ENCODE measurements at places on chromosomes 13 and 19.

DNA sequence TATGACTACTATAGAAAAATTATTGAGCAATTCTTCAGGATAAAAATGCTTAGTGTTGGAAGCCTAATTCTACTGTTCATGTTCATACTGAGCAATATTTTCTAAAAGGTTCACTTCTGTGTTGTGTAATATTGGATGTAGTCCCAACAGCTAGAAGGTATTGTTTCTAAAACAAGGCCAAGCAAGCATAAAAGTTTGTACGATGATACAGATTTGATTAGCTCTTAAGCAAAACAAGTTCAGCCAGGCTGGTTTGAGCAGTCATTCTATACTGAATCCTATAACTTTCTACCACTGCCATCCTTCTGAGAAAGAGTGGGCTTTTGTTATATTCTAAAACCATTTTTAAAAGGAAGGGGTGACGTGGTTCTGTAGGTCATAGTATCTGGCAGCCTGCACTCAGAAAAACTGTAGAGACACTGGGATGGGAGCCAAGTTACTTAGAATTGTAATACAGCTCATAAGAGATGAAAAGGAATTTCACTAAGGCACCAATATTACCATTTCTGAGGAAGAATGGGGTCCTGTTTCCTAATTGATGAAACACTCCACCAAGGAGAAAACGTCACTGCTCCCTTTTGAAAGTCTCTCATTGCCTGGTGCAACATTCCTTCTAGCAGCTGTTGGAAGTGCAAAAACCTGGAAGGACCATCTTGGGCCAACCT, 275.0 kb upstream of the DACH1 start:
- no peak for DNase-seq

DNA sequence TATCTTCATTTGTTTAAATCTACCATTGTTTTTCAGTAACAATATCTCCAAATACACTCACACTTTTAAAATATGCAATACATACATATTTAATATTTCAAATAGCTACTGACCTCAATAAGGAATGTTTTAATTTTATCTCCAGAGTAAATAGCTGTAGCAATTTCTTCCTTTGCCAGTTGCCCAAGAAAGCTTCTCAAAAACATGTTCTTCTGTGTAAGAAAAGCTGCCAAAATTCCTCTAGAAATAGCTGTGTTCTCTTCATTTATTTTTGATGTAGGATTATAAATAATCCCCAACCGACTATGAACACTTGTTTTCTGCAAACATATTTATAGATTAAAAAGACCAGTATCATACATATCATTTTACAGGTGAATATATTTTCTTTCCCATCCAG, 150.5 kb downstream of the UGGT2 start:
- DNase-seq = no peak

DNA sequence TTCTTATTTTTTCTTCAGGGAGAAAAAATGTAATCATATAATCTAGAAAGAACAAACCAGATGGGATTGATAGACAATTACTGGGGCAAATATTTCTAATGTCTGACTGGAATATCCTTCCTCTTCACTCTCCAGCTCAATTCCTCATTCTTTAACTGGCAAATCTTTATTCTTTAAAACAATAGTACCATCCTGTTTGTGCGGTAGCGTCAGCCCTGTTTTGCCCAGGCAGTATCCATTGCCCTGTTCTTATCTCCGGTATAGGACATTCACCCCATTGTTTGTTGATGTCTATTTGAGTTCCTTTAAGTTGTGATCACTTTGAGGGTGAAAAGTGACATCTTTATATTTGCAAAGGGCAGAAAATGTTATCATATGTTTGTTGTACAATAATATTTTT, 185.4 kb downstream of the POSTN start:
- no peak for DNase-seq

DNA sequence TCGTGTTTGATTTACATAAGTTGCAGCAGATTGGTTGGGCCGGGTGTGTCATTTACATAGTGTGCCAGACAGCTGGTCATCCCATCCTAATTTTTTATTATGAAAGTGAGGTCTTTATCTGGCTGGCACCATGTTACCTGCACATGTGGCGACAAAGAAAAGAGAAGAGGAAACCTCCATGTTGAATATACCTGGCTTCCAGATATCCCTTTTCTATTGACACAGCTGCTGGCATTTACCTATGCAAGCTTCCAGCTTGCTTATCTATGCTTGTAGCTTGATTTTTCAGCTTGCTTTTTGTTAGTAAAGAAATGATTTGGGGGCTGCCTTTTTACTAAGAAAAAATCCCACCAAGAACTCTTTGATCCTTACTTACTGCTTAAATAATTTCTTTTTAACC, 681.3 kb upstream of the SLITRK1 start:
- DNase-seq = no peak

DNA sequence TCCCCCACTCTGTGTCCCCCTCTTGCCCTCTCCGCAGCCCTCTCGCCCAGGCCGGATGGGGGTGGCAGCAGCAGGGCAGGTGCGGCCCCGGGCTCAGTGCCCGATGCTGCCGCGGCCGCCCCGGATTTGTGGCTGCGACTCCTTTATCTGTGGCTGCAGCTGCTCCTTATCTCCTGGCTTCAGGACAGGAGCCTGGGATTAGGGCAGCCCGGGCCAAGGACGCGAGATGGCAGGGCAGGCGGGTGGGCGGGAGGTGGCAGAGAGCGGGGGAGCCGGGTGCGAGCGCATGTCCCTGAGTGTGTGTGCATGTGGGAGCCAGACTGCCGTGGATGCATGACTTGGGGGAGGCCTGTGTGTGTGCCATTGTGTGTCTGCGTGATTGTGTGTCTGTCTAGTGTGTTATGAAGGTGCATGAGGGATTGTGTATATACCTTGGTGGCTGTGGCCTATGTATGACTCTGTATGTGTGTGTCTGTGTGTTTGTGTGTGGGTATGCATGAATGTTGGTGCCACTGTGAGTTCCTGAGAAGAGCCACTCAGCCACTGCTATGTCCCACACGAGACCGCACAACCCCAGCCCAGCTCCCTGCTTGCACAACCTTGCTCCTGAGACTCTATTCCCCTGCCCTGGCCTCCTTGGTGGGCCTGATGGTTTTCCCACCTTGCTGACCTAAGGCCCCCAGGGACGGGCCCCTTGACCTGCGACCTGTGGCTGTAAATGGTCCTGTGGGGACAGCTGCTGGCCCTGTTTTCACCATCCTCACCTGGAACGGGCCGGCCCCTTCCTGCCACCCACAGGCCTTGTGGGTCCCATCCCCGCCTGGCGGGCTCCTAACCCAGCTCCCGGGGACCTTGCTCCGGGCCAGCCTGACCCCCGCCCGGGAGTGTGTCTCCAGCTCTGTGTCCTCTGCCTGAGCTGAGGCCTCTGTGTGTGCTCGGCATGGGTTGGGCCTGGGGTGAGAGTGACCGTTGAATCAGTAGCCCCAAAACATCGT, 5.3 kb upstream of the NRTN start:
- DNase-seq = no peak

DNA sequence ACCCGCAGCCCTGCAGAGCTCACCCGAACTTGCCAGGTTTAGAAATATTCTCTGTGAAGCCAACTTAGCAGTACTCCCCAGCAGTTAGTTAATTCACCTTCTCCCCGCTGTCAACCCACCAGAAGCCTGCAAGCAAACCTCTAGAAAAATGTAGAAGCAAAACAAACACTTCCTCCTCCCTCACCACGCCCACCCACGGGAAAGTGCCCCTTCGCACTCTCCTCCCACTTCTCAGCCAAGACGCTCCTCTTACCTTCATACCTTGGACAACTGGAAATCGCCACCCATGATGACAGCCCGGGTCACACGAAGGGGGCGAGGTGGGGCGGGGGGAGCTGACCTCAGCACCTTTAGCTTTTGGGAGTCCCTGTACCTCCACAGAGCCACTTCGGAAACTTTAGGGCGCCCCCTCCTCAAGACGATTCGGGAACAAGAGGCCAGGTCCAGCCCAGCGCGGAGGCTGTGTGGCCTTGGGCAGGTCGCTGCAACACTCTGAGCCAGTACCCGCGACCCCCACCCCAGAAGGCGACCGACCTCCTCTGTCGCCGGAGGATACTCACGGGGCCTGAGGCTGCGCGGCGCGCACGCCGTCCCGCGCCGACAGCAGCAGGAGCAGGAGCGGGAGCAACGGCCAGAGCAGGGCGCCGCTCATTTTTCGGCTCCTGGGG, 485 bp downstream of the CPAMD8 start:
- DNase-seq = no peak
